ENCODE measurements at places on chromosomes 6 and 20. TPM values are rescaled to one million over a fixed set of nuclear protein-coding genes. Genes with fewer than 3 reads are reported as not detected.

The FAM162B gene
- not detected for total RNA-seq

The BHLHE23 gene
- total RNA-seq: not detected

The LY6G6F gene
- total RNA-seq: not detected

The DLK2 gene
- total RNA-seq: 7.9 TPM

The EPHA7 gene
- 0.09 TPM for total RNA-seq

The OLIG3 gene
- not detected for total RNA-seq

Measured in A549 treated with CORT108297 at 1 μM for 4 hours (cell line).